Activated T-cell treated with anti-CD3 and anti-CD28 coated beads, Interleukin-2, amount 50 U/mL, for 24 hours (primary cell): ENCODE measurements at places on chromosomes 5 and 9.

- DNase-seq: no peak
Measured at GRCh38 chr9:9914174-9914573, 698.6 kb downstream of the PTPRD start.

GRCh38 chr5:123350742-123351141 is 72.5 kb downstream of the CEP120 start:
- DNase-seq: no peak

GRCh38 chr5:119327018-119327417 is 28.8 kb upstream of the TNFAIP8 start:
- peak; percentile 67 for DNase-seq

GRCh38 chr5:172144931-172145869 is 42.8 kb downstream of the STK10 start:
- DNase-seq: no peak

GRCh38 chr5:77627869-77628674 is 10.4 kb downstream of the OTP start:
- DNase-seq: peak; percentile 33

- no peak for DNase-seq
Measured at GRCh38 chr9:134004131-134004873, 12.2 kb upstream of the VAV2 start.

DNA sequence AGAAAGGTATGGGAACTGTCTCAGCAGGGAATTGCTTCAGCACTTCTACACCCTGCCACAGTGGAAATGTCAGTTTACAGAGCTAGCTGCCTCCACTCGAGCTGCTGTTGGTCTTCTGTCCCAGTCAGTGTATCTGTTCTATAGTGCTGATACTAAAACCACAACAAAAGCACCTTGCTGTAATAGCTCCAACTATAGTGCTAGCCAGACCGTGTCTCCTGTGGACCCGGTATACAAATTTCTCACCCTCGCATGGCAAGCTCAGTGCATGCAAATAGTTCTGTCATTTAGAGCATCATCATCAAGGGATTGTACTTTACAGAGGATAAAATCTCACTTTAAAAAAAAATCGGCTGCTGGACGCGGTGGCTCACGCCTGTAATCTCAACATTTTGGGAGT is 51.5 kb upstream of the IQGAP2 start:
- DNase-seq: no peak

DNA sequence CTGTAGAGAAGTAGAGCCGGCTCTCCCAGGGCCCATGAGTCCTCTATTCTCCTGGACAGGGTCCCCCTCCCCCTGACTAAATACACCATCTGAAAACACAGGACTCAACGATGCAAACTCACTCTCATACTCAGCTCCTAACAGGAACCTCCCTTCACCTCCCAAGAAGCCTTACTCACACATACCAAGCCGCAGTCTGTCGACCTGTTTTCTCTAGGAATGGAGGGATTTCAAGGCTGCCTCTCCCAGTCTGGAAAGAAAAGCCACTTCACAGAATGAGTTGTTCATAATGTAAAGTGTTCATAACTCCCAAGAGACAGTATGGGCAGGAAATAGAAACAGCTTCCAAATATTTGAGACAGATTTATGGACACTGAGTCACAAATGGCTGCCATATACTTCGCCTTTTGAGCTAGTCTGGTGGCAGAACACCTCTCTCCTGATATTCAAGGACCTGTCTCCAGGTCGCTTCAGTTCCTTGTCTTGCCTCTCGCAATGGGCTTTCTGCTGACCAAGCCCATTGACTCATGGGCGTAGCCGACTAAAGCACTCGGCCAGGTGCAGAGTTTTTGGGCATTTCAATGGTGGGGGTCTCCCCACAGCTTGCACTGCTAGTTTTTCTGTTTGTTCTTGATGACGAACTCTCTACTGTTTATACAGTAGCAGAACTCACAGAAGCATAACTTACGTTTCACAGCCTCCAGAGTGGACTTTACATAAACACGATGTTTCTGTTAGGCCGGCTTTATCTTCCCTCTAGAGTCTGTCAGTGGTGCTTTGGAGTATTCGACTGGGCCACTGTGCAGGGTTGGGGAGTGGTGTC is 25.0 kb upstream of the IL17B start:
- no peak for DNase-seq

DNA sequence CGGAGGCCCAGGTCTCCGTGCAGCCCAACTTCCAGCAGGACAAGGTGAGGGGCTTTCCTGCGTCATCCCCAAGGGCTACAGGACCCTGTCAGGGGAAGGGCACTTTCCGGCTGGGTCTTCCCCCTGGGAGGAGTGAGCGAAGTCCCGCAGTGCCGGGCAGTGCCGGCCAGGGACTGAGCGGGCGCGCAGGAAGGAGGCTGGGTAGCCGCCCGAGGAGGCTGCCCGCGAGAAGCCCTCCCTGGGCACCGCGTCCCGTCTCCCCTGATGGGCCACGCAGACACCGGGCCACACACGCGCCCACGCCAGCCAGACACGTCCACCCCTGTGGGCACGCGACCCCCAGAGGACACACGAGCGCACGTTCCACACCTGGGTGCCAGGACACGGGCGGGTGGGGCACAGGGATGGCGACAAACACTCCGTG is 357 bp downstream of the PTGDS start:
- DNase-seq: no peak

- DNase-seq: no peak
Measured at GRCh38 chr5:172800088-172800551, 29.1 kb upstream of the DUSP1 start.

DNA sequence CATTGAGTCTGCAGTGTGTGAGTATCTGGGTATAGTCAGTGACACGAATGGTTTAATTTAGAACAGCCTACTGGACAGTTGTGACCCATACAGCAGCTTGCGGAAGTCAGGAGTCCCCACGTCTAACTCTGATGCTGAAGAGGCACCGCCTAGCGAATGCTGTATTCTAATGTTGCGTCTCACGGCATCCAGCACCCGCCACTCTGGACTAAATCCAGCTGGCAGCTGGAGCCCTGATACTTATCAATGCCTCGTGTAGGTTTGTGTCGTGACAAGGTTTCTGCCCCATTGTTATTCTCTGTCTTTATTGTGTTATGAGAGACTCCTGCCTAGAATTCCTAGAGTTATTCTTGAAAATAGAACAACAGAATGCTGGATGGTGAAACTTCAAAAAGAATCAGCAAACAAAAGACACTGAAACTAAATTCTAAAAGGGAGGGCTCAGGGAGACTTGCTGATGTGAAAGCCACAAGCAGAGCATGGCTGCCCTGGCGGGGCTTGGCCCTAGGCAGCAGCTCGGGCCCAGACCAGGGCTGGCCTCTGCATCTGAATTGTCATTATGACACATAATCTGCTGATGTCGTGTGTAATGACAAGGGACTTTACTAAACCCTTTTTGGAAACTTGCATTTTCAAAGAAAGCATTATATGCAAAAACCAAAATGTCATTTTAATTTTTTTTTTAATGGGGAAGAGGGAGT is 123.5 kb upstream of the ICE1 start:
- DNase-seq: no peak

DNA sequence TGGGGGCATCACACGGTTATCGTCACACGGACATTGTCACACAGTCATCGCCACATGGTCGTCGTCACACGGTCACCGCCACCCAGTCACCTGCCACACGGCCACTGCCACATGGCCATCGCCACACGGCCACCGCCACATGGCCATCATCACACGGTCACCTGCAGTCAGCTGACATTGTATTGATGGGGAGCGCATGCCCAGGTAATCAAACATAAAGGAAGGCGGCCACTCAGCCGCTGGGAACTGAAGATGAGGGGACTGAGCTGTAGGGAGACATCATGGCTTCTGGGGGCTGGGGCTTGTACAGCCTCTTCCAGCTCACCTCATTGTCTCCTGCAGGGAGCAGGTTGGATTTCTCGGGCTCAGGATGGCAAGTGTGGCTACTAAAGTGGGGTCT is 49.2 kb downstream of the MRPL36 start:
- peak; percentile 16 for DNase-seq

DNA sequence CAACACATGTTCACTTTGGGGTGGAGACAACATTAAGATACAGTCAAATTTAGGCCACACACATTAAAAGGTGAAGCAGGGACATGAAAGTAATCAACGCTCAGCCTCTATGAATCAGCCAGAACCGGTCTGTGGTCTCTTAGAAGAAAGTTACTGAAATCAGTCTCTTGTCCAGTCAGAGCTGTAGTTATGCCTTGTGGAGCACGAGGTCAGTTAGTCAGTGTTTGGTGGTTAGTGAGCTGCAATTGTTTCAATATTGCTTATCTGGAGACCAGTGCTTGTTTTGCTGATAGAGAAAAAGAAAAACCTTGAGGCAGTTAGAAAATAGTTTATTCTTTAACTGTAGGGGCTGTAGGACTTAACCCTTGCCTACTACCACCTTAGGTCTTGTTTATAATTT is 157.8 kb upstream of the RASEF start:
- DNase-seq: no peak

GRCh38 chr5:52910071-52910470 is 79.1 kb upstream of the ITGA2 start:
- DNase-seq: no peak

GRCh38 chr5:163893281-163893680 is 387.9 kb downstream of the MAT2B start:
- no peak for DNase-seq

DNA sequence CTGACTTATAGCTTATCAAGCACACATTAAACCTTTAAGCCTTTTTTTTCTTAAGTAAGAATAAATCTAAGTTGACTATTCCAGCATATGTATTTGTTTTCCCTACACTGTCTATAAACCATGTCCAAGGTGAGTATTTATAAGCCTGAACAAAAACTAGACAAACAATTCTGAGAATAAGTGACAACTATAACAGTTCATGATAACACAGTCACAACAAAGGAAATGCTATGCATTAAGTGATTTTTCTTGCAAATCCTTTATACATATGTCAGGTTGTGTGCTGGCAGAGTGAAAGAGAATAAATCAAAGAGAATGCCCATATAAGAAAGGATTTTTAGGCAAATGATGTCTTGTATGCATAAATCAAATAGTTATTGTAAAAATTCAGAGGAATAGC is 408.8 kb upstream of the KIF2A start:
- no peak for DNase-seq

GRCh38 chr9:88971131-88971960 is 19.9 kb upstream of the S1PR3 start:
- DNase-seq: no peak

- no peak for DNase-seq
Measured at GRCh38 chr5:13217636-13218035, 726.9 kb downstream of the DNAH5 start.

DNA sequence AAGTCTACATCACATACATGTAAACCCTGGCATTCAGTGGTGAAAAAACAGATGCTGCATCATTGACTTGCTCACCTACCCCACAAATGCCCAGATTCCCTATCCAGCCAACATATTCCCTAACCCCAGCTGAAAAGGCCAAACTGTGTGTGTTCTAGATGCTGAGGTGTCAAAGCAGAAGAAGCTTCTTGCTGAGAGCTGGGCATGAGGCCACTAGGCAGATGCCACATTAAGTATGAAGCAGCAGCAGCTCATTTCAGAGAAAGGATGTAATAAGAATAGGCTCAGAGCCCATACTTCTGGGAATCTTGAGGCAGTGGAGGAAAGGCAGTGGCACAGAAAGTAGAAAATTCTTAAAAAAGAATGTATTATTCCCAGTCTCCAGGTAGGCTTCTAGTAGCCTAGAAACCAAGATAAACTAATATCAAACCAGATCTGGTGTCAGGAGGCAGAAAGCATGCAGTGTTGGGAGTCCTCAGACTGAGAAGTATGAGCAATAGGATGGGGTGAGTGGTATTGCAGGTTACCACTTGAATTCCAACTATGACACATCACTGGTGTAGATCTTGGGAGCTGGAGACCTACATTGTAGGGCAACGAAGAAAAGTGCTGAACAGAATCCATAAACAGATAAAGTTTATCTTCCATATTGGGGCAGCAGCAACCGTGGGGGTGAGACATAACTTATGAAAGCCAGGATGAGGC is 71.9 kb upstream of the GRHPR start:
- no peak for DNase-seq

- no peak for DNase-seq
Measured at GRCh38 chr9:110357505-110357904, 19.8 kb upstream of the TXNDC8 start.

DNA sequence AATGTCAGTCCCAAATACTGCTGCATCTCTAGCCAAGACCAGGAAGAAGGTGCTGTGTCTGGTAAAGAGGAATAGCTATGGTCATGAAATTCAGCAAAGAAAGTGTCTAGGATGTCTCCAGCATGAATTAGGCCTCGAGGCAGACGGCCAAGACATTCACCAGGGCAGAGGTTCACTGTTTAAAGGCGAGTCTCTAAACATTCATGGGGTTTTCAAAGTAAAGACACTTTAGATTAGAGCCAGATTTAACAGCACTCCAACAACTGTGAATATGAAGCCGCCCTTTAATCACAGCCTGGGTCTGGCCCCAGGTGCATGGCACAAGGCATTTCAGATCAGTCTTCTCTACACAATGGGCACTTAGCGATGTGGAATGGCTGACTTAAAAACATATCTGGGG is 95.0 kb downstream of the ANKH start:
- DNase-seq: no peak

DNA sequence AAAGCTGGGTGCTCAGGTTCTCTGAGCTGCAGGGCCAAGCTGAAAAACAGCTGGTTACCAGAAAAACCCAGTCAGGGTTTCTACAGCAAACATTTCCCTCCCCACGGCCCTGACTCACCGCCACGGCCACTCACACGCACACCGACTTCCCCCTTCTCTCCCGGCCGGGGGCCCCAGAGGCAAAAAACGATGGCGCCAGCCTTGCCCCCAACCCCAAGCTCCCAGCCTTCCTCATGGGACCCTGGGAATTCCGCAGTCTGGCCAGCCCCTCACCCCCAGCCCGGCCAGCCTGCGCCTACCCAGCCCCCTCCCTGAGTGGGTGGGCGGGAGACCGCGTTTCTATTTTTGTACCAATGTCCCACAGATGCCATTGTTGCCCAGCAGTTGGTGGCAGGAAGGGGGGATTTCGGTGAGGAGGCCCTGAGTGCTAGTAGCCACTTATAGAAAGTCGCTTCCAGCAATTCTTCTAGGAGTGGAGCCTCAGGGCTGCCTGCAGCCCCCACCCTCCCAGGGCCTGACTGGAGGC is 18.4 kb downstream of the ENG start:
- no peak for DNase-seq

DNA sequence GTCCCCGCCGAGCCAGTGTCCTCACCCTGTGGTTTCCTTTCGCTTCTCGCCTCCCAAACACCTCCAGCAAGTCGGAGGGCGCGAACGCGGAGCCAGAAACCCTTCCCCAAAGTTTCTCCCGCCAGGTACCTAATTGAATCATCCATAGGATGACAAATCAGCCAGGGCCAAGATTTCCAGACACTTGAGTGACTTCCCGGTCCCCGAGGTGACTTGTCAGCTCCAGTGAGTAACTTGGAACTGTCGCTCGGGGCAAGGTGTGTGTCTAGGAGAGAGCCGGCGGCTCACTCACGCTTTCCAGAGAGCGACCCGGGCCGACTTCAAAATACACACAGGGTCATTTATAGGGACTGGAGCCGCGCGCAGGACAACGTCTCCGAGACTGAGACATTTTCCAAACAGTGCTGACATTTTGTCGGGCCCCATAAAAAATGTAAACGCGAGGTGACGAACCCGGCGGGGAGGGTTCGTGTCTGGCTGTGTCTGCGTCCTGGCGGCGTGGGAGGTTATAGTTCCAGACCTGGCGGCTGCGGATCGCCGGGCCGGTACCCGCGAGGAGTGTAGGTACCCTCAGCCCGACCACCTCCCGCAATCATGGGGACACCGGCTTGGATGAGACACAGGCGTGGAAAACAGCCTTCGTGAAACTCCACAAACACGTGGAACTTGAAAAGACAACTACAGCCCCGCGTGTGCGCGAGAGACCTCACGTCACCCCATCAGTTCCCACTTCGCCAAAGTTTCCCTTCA is 1.4 kb downstream of the GLIS3 start:
- DNase-seq: peak; percentile 73

- DNase-seq: no peak
Measured at GRCh38 chr9:7212101-7212500, 454.3 kb downstream of the KDM4C start.
